Stimulated activated CD4-positive, alpha-beta T cell treated with anti-CD3 and anti-CD28 coated beads, Interleukin-15, amount 100 ng/mL, for 1 hour (primary cell): ENCODE measurements at places on chromosomes 12 and 14.

GRCh38 chr12:68481181-68481941 lies 129.3 kb upstream of the RAP1B start:
- DNase-seq, result no peak

DNA sequence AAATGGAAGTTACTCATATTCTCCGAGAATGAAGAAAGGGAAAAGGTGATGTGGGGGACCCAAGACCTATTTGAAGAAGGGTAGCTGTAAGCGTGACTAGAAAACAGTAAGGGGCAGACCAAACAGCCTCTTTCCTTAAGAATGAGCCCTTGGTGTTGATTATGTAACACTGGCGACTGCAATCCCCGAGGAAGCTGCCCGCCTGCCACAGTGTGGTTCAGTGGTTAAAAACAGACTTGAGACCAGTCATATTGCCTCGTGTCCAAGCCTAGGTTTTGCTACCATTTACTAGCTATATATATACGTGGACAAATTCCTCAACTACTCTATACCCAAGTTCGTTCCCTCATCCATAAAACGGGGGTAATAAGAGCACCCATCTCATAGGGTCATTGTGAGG lies 49.1 kb downstream of the SSPN start:
- DNase-seq, result no peak

DNA sequence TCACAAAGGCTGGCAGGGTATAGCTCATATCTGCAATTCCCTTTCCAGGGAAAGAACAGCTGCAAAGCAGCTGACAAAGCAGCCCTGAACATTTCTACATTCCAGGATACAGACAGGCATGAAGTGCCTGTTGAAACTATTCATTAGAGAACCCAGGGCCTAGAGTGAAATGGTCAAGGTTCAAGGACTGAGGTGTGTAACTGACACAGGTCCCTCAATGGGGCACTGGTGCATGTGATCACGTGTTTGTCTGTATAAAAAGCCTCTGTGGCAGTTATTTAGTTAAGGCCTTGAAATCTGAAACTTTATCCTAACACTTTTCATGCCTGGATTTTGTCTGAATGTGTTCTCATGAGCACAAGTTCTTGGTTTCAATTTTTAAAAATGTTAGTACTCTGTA lies 47.1 kb downstream of the GIT2 start:
- no peak for DNase-seq

DNA sequence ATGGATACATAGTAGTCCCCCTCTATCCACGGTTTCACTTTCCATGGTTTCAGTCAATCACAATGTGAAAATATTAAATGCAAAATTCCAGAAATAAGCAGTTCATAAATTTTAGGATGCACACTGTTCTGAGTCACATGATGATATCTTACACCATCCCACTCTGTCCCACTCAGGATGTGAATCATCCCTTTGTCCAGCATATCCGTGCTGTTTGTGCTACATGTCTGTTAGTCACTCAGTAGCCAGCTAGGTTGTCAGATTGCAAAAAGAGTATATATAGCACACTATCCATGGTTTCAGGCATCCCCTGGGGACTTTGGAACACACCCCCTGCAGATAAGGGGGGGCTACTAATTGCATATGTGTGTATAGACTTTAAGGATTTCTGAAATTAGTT lies 8.1 kb upstream of the NAA30 start:
- DNase-seq, result no peak

GRCh38 chr12:124829708-124830304 lies 33.9 kb downstream of the SCARB1 start:
- no peak for DNase-seq

- no peak for DNase-seq
These were observed 839 bp downstream of the GSG1 start for GRCh38 chr12:13102461-13103195.

DNA sequence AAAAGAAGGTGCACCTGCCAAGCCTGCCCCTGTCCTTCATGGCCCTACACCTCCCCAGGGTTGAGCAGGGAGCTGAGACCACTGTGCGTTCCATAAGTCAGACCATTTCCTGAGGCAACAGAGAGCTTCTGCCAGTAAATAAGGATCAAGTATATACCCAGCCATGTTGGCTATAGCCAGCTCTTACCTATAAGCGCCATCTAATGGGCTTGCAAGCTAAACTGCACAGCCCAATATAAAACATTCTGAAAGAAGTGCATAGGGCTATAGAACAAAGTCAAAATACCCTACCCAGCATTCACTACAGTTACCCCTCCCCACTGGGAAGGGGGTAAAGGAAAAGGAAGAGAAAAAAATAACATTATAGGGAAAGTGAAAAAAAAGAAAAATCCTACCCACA lies 59.3 kb upstream of the SCAF11 start:
- DNase-seq, result no peak

- DNase-seq, result no peak
These were observed 7.3 kb upstream of the KRT4 start for GRCh38 chr12:52821071-52821730.

DNA sequence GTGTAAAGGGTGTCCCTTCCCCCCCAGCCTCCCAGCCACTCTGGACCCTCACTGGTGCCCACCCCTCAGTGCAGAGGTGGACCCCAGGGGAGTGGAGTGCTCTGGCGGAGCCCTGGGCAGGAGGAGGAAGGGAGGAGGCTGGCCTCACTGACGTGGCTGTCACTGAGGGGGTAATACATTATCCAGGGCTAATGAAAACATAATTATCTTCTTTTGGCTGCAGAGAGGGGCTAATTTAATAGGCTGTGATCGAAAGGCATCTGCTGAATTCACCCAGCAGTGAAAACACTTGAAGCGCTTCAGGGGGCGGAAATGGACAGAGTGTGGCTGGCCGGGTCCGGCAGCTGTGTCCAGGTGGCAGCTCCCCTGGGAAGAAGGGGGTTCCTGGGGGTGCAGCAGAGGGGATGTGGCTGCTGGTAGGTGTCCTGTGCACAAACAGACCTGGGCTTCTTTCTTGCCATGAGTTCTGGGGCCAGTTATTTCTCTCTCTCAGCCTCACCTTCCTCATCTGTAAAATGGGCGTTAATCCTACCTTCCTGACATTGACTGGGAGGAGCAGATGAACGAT lies 3.7 kb upstream of the NOS1 start:
- no peak for DNase-seq

DNA sequence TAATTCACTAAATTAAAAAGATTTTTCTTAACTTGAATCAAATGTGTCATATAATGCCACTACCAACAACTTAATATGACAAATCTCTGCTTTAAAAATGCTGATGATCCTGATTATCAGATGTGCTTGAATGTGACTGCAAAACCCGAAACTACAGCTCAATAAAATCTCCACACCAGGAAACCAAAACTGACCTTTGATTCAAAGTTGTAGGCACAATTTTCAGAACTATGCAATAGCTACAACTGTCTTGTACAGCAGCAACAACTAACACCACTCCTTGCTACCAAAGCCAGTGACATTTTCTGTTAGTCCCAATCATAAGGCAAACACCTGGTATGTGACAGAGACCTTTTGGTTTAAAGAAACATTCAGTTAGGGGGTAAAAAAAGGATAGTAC lies 147.3 kb downstream of the CEP83 start:
- DNase-seq, result no peak

DNA sequence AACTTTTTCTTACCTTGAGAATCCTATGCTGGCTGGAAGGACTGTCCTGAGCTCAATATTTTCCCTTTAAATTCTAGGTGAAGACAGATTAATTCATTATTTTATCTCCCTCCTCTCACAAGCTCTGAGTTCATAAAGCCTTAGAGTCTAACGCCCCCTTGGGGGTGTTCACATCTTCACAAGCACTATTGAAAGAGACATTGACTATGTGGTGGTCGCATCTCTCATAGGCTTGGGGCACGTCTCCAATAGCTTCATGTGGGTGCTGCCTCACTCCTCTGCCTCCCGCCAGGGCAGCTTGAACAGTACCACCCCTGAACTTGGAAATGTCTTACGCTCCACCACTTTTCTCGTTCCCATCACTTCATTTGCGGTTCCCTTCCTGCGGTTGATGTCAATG lies 106.2 kb downstream of the UNC79 start:
- DNase-seq, result no peak

- no peak for DNase-seq
These were observed 190.6 kb downstream of the EMP1 start for GRCh38 chr12:13387101-13387500.

DNA sequence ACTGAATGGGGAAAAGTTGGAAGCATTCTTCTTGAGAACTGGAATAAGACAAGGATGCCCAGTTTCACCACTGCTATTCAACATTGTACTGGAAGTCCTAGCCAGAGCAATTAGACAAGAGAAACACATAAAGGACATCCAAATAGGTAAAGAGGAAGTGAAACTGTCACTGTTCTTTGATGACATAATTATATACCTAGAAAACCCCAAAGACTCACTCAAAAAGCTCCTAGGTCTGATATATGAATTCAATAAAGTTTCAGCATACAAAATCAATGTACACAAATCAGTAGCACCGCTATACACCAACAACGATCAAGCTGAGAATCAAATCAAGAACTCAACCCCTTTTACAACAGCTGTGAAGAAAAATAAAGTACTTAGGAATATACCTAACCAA lies 157.3 kb upstream of the DDHD1 start:
- no peak for DNase-seq

- DNase-seq, result no peak
These were observed 127.8 kb downstream of the ANO2 start for GRCh38 chr12:5817246-5817645.

- DNase-seq, result no peak
These were observed 251.4 kb upstream of the CLEC14A start for GRCh38 chr14:38507299-38507698.

DNA sequence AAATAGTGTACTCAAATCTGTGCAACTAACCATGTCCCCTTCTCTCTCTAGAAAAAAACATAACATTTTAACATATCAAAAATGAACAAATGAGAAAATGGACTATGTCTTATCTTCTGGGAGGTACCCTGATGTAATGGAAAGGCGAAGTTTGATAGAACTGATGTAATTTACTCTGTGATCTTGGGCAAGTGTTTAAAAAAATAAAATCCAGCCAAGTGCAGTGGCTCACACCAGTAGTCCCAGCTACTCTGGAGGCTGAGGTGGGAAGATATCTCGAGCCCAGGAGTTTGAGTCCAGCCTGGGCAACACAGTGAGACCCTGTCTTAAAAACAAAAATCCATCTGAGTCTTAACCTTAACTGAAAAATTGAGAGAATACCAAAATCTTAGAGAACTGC lies 35.8 kb upstream of the CFL2 start:
- DNase-seq, result no peak

DNA sequence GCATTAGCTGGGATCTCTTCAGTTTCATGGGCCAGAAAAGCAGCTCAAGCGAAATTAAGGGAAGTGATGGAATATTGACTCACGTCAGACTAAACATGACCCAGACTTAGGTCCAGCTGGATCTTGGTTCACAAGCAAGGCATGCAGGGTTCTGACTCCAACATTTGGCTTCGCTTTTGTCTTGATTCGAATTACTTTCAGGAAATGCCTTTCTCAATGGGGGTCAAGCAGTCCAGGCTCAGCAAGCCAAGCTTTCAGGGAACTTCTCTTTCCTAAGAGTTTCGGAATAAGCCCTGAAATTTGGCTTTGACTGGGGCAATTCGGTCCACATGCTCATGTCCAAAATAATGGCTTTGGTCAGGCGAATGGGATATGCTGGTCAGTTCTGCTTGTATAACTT lies 678.7 kb upstream of the TMEM132C start:
- no peak for DNase-seq

DNA sequence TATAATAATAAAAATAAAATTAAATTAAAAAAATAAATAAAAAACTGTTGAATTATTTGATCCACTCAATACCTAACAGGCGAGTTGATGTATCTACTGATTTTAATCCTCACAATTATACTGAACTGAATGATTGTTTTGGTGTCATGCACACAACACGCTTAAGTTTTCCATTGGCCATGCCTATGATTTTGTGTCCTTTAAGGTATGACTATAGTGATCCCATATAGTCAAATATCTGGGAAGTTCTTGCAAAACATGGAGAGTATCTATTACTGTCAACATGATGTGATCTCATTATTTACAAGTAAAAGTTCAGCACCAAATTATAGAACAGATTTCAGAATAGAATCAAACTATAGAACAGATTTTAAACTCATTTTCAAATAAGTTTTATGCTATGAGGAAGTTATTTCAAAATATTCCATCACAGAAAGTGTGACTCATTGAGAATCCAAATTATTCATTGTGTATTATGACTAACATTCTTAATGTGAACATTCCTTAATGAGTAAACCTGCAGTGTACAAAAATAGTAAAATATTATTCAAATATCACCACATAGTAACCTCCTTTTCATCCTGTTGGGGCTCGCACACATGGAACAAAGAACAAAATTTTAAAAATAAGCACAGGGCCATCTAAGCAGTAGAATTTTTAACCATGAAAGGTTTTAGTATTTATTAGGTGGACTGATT lies 190.4 kb downstream of the SLC25A21 start:
- no peak for DNase-seq
